ENCODE measurements at places on chromosomes 12 and 14.

GRCh38 chr14:90383731-90384542, 12.9 kb upstream of the CALM1 start:
- DNase-seq = no peak

- no peak for DNase-seq
Observed at GRCh38 chr12:5102261-5102789, 58.6 kb downstream of the KCNA5 start.

DNA sequence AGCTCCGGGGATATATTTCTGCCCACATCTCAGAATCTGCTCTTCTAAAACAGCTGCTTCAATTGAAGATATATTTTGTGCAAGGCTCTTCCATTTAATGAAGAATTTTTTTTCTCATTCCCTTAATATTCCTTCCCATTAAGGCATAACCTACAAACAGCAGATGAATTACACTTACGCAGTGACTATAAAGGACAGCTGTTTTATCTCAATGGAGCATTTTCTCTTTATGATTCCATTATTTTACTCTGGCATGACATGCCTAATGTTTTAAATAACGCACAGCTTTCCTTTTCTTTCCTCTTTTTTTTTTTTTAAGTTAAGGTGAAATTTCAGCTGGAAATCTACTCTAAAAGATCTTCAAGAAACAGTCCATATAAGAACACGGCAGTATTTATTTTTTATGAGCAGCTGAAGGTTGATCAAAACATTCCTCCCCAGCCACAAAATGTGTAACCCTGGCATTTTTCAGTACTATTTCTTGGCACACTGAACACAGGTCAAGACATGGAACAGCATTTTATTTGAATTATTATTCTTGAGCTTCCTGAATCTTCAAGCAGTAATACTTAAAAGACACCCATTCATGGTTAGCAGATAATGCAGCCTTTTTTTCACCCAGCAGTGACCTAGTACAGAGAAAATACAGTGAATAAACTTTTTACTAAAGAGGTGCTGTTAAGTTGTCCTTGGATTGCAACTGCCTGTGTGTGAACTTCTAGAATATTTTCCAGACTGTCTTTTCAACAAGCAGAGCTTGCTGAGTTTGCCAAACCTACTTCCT, 118.1 kb upstream of the FOXN3 start:
- DNase-seq = no peak

DNA sequence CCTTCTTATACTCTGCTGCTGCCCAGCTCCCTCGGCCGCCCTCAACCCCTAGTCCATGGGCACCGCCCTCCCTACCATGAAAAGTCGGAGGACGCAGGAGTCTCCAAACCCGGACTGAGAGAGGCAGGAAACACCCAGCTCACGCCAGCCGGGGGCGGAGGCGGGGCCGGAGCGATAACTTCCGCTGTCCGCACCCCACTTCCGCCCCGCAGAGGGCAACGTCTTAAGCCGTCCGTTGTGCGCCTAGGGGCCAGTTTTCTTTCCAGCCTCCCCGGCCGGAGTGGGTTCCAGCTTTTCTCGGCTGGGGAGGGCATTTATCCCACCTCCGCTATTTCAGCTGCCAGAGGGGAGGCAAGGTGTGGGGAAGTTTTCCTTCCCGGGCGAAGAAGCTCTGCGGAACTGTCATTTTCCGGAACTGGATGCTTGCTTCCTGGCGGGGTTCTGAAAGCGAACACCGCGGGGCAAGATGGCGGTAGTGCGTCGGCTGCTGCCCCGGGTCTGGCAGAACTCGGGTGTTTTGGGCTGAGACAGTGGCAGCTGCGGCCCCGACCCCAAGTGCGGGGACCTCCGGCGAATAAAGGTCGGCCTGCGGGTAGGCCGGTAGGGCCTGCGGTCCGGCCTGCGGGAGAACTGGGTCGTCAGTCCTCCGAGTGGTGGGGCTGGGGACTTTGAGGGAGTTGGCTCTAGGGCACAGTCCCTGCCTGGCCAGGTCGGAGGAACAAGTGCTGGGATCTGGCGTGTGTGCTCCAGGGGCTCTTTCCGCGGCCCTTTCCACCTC, at the start of the genes KCTD10 and UBE3B:
TSS of gene KCTD10 (minus strand) at position 116 of the 778 bp plus-strand sequence. CDS start at position 78, 38 bp downstream.
TSS of gene UBE3B (plus strand) at position 450 of the 778 bp plus-strand sequence. CDS start 5,918 bp downstream, outside the sequence.
- peak; percentile 25 for DNase-seq

DNA sequence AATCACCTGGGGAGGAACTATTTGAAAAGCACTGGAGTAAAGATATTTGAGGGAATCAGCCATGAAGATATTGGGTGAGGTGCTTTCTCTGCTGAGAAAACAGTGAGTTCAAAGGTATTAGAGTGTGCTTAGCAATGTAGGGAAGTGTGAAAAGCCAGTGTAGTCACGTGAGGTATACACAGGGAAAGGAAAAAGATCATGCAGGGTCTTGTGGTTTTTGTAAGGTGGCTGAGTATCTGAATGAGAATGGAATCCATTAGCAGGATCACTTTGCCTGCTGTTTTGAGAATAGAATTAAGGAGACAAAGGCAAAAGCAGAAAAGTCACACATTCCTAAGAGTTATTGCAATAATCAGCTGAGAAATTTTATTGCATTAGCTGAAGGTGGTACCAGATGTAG, 193.0 kb downstream of the PIK3C2G start:
- DNase-seq = no peak

- no peak for DNase-seq
Observed at GRCh38 chr12:76859611-76860010, 19.2 kb downstream of the CSRP2 start.

- DNase-seq = no peak
Observed at GRCh38 chr14:25231004-25231403, 181.1 kb upstream of the STXBP6 start.

GRCh38 chr12:120067901-120068300, 48.7 kb downstream of the RAB35 start:
- no peak for DNase-seq

GRCh38 chr12:121916719-121917118, 1.7 kb upstream of the CFAP251 start:
- no peak for DNase-seq

- DNase-seq = no peak
Observed at GRCh38 chr14:31228533-31228932, 20.9 kb upstream of the HECTD1 start.

GRCh38 chr12:8553088-8553627, 12.5 kb upstream of the CLEC4E start:
- no peak for DNase-seq

DNA sequence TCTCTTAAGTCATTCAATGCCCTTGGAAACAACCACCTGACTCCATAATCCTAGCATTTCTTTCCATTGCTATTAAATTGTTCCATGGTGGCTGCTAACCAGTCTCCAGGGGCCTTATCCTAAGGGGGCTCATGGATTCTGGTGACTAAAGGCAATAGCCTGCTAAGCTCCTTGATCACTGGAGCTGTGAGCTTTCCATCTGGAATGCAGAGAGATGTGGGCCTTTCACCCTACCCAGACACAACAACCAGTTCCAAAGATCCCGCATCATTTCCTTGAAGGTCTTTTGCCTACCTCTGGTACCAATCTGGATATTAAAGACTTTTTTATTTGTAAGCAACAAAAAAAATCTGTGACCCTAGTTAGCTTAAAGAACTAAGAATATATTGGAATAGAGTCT, 32.9 kb downstream of the NDUFA12 start:
- DNase-seq = no peak
